Astrocyte of the cerebellum (primary cell): ENCODE measurements at places on chromosomes 3 and 15.

DNA sequence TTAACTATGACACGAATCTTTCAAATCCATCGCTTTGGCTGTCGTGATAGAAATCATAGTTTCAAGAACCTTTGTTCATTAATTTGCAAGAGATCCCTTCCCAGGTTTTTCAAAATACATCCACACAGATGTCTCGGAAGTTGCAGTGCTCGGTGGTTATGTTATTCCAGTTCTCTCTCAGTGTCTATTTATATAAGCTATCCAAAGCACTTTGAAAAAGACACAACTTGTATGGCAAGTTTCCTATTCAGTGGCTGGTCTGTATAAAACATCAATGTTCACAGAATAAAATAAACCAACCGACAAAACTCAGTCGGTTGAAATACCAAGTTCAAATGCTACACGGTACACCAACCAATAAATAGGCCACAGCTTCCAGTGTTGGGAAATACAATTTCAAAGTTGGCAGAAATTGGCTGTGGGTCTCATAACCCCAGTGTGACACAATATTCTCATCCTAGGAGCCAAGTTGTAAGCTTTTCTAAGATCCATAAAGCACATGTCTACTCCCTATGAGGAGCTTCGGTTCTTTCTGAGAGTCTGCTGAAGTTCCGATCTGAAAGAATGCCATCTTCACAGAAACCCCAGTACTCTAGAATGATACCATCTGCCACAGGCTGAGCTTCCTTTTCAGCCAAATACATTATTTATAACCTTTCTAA is 23.7 kb downstream of the SATB1 start:
- DNase-seq: no peak

DNA sequence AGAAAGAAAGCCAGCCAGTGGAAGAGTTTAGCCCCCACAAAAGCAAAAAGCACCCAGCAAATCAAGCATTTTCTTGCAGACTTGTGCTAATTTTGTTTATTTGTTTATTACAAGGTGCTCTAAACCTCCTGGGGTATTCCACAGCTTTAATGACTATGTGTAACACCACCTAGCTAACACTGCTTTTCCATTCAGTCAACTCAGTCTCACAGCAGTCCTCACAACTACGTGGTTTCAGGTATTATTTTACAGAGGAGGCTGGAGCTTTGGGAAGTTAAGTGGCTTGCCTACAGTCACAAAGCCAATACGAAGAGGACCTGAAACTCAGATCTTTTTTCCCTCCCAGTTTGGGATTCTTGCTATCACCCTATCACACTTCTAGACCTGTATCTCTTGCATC is 14.8 kb downstream of the SOX14 start:
- DNase-seq: no peak

GRCh38 chr3:13391308-13391707 is 28.8 kb downstream of the NUP210 start:
- no peak for DNase-seq

DNA sequence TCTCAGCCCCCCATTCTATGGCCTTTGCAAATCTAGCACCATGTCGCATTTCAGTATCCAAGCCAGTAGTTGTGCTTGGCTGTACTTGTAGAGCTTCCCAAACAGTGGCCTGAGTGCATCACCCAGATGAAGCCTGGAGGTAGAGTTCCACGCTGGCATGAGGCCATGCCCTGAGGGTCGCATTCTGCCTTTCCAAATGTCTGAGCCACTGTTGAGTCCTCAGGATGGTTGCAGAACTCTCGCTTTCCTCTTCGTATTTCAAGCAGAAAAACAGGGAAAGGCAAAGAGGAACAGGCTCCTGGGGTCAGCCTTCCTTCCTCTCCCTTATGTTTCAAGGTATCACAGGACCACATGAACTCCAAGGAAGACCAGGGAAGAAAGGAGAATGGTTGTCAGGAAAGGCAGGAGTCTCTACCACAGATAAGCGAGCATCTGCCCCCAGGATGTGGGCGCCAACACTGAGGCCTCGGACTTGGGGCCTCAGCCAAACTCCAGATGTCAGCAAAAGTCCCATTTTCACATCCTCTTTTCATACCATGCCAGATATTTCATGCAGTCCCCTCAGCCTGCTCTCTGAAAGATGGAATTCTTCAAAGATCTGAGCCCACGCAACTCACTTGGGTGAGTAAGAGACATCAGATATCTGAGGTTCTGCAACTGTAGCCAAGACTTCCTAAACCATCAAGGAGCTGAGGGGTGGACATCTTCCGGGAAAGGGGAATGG is 19.4 kb upstream of the PRR20G start:
- DNase-seq: no peak

- DNase-seq: no peak
Observed at GRCh38 chr3:123036352-123037014, 8.9 kb upstream of the SEMA5B start.
